Thyroid gland (tissue), 4 donors: ENCODE measurements at places on chromosomes 12 and 14. TPM values are rescaled to one million over a fixed set of nuclear protein-coding genes. Genes with fewer than 3 reads are reported as not detected.

- no peak overlapping the region for H3K4me3 ChIP-seq
- peaks cover 37% of the 10 kb centered on the region for H3K4me1 ChIP-seq
- H3K27ac ChIP-seq = no peak overlapping the region
- DNase-seq = no peak
Observed at GRCh38 chr14:95196268-95196667, 38.9 kb upstream of the DICER1 start.

DNA sequence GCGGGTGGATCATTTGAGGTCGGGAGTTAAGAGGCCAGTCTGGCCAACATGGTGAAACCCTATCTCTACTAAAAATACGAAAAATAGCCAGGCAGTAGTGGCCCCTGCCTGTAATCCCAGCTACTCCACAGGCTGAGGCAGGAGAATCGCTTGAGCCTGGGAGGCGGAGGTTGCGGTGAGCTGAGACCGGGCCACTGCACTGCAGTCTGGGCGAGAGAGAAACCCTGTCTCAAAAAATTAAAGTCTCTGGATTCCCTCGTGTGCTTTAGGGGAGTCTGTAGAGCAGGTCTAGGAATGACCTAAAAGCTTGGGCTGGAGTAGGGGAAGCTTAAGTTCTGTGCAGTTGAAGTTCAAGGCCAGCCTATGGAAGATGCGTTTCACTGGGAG, 697 bp upstream of the TULP3 start:
- no peak for DNase-seq
- H3K27me3 ChIP-seq = no peaks in the 10 kb centered on the region
- H3K4me3 ChIP-seq = peak overlapping the region; percentile 53
- peaks cover 11% of the 10 kb centered on the region for H3K4me1 ChIP-seq

MFAP5 gene
- total RNA-seq = 9.4 TPM

GRCh38 chr12:57822392-57823130, 4.0 kb upstream of the AVIL start:
- H3K4me3 ChIP-seq = no peak overlapping the region
- peaks cover 77% of the 10 kb centered on the region for H3K36me3 ChIP-seq
- no peak overlapping the region for H3K27ac ChIP-seq
- no peak for DNase-seq
- H3K27me3 ChIP-seq = no peaks in the 10 kb centered on the region
